ENCODE measurements at places on chromosomes 1 and 21.

DNA sequence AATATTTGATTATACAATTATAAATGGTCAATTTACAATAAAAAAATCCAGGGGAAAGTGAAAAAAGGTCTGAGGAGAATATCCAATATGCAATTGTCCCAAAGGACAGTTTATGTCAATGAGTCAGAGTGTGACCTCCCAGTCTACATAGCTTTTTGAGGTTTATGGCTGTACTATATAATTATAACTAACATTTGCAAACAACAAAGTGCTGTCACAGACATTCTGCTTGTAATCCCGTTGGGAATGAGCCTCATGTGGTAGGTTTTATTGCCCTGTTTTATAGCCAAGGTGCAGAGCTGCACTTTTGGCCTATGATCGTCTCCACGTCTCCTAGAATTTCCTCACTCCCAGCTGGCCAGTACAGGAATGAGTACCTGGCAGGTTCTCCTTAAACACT lies 103.8 kb downstream of the ADSS2 start:
- peak; percentile 93 for DNase-seq

- DNase-seq = no peak
Measured at GRCh38 chr1:25113086-25113485, 119.2 kb downstream of the SYF2 start.

- DNase-seq = no peak
Measured at GRCh38 chr1:248860007-248860406, 1.1 kb upstream of the ZNF692 start.

GRCh38 chr1:183346276-183346732 lies 71.9 kb downstream of the NMNAT2 start:
- no peak for DNase-seq

DNA sequence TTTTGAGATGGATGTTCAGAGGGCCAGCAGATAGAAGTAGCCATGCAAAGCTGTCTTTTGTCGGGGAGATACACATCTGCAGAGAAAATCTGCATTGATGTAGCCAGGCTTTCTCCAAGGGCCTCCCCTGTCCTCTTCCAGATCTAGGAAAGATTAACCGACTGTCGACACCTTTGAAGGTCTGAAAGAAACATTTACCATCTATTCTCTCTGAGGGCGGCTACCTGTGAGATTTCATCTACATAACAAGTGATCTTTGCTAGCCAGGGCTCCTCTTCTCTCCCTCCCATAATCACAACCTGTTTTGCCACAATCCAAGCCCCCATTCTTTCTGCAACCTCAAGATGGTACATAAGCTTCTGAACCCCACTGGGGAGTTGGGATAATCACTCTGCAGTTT lies 193.6 kb downstream of the RGS7 start:
- no peak for DNase-seq

- peak; percentile 43 for DNase-seq
Measured at GRCh38 chr1:119784191-119784781, 15.6 kb upstream of the HMGCS2 start.

GRCh38 chr1:216566641-216567205 lies 143.5 kb upstream of the USH2A start:
- DNase-seq = no peak

DNA sequence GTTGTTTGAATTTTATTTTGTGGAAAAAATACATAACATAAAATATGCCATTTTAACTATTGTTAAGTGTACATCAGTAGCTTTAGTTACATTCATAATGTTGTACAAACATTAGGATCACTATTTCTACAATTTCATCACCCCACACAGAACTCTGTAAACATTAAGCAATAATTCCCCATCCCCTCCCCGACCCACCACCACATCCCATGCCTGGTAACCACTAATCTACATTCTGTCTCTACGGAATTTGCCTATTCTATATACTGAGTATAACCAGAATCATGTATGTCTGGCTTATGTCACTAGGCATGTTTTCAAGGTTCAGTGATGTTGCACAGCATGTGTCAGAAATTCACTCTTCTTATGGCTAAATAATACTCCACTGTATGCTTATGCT lies 47.7 kb downstream of the CDC42BPA start:
- DNase-seq = no peak

DNA sequence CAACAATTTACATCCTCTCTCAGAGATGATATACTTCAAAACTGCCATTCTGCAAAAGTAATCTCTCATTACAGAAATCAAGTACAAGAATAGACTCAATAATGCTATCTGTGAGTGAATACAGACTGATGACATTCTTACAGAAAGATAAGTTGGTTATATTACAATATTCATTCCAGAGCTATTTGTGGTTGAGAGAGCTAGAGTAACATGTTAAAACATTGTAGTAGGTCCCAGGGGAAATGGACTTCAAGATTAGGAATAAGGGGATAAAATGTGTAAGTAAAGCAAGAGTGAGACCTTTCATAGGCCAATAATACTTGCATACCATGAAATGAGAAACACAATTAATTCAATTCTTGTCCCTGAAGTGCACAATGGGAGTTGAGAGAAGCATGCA lies 1.5 kb downstream of the F13B start:
- no peak for DNase-seq

- peak; percentile 52 for DNase-seq
Measured at GRCh38 chr1:228471762-228472398, 15.3 kb upstream of the RNF187 start.

DNA sequence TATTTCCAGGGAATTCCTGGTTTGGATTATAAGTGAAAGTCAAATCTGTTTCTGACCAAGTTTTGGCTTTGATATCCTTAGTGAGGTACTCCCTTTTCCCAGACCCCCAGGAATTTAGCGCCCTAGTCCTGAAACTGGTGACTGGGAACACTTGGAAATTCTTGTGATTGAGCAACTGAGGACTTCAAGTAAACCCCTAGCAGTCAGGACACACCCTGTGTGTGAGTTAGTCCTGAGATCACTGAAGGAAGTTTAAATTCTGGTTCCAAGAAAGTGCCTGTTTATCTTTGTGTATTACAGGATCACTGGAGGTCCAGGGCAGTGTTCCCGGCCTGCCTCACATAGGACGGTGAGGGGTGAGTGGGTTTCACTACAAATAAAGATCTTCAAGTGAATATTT lies 95.1 kb upstream of the F3 start:
- DNase-seq = no peak

- no peak for DNase-seq
Measured at GRCh38 chr1:47967864-47968555, 29.2 kb downstream of the TRABD2B start.

GRCh38 chr1:1376551-1377226 lies 1.7 kb upstream of the AURKAIP1 start:
- DNase-seq = no peak

GRCh38 chr21:43639470-43640353 lies 19.6 kb downstream of the HSF2BP start:
- peak; percentile 57 for DNase-seq

DNA sequence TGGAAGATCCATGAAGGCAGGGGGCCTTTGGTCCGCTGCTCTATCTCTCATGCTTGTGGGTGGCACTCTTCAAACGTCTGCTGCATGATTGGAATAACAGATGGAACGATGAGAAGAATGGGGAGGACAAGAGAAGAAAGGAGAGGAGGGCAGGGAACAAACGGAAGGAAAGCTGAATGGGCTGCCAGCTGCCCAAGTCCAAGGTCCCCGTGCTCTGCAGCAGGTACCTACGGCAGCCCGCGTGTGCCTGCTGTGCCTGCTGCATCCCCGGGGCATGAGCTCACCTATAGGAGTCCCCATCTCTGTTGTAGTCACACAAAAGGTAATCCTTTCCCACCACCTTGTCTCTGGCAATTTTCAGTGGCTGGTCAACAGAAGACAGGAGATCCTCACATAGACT lies 73.1 kb downstream of the SLC66A1 start:
- DNase-seq = peak; percentile 76

DNA sequence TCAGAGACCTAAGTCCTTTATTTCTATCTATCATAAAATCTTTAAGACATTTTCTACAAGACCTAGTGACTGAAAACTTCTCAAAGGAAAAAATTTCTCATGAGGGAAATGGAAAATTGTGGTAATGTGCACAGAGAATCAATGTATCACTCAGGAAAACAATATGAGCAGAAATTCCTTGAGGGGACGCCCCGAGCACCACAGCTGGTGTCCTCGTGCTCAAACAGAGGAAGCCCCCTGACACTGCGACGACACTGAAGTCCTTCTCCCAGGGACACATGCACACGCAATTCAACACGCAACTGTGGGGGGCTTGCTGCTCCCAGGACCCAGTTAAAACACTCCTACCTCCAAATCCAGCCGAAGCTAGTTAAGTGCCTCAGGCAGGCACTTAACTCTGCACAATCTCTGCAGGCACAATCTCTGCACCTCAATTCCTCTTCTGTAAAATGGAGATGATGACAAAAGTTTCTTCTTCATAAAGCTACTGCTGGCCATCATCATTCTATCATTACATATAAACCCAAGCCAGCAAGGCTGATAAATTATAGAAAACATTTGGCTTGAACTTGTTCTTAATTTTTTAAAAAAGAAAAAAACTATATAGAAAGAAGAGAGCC lies 16.0 kb downstream of the ZBTB17 start:
- no peak for DNase-seq

DNA sequence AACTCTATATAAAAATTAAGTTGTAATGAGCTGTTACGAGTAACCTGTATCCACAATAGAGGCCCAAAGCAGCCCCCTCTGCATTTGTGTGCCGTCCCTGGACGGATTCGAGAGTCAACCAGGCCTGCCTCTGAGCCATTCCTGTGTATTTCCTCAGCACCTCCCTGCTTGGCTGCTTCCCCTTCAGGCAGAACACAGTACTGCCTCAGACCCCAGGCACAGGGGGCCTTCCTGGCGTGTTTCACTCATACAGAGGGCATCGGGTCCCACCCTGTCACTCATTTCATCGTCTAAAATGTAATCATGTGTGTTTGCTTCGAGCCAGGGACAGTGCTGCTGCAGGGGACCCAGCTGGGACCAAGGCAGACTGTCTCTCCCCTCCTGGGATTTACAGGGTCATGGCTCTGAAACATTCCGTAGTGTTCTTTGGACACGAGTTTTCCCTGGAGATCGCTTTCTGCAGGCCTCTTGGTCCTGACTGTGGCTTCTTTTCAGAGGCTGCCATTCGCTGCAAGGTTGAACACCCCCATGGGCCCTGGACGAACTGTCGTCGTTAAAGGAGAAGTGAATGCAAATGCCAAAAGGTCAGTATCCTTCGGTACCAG lies 19.4 kb downstream of the LGALS8 start:
- no peak for DNase-seq

GRCh38 chr1:96559707-96560596 lies 161.6 kb upstream of the PTBP2 start:
- no peak for DNase-seq

Data from large intestine (tissue), 12 donors.